ENCODE measurements at places on chromosomes 1 and 21.
A peak's percentile ranks its signal among the peaks of the same experiment; 100 is the strongest.

GRCh38 chr1:165153182-165153581 is 203.3 kb downstream of the LMX1A start:
- DNase-seq = no peak

DNA sequence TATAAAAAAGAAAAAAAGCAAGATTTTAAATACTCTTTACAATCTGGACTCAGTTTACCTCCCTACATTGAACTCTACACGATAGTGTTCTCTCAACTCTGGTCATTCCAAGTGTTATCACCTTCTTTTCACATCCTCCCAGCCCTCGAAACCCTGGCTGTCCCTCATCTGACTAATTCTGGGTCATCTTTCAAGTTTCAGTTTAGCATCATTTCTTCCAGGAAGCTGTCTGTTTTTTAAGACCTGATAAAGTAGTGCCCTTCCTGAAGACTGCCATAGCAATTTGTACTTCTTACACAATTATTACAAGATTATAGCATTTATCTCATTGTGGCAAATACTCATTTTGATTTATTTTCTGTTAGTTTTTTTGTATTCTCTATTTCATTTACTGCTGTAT is 1.2 kb downstream of the ALG14 start:
- no peak for DNase-seq

DNA sequence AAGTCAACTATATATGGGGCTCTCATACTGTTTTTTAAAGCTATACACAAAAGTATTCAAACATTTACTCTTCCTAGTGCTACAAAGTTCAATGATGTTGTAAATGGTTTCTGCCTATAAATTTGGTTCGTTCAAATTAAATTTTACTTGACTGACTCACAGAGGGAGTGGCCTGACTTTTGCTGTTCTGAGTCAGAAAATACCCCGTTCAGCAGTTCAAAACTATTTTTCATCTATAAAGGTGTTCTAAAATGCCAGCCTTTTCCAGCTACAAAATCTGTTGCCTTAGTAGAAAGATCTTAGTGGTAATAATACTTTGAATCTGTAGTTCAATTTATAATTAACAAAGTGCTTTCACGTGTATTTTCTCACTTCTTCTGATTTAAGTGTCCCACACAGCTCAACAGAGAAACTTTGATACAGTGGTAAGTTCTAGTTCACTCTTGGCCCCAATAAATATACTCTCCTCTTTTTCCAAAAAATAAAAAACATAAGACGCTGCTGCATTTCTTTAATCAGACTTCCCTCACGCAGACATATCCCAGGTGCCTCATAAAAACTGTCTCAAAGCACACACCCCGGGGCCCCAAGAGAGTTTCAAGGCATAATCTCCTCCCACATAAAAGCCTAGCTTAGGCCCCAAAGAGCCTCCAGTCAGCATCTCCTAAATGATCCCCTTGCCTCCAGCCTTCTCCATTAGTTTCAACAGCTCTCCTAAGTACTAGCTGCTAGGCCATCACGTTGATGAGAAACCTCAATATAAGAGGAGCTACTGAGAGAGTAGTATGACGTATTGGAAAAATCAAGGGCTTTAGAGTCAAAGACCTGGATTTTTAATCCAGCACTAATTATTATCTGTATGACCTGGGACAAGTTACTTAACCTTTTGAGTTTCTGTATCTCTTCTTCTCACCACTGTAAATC is 3.2 kb downstream of the PTP4A2 start:
- no peak for DNase-seq

DNA sequence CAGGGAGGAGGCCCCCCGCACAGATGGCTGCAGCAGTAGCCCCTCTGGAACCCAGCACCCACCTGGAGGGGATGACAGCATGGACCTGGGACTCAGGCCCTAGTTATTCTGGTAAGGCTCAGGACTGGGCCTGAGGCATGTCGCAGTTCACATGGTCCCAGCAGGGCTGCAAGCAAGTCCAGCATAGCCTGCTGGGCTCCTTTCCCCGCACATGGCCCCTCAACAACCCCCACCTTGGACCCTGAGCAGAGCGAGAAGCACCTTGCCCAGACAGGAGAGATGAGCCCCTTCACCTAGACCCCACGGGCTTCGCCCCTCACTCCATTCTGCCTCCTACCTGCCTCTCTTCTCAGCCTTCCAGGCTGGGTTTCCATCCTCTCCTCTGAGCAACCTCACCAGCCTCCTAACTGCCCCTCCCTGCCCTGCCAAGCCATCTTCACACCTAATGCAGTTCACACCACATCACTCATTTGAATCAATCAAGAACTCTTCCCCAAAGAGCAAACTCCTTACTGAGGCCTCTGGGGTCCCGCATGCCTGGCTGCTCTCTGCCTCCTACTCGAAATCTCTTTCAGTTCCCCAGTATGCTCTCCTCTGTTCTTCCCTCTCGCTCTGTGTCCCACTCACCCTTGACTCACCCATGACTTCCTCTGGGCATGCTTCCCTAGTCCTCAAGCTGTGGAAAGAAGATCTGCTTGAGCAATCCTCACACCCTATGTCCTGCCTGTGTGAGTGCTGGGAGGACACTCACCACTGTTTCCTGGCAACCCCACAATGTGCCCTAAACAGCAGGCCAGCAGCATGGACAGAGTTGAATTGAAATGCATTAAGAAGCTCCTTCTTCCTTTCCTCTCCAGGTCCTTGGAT is 9.4 kb upstream of the THEMIS2 start:
- peak; percentile 83 for DNase-seq

- peak; percentile 91 for DNase-seq
Observed at GRCh38 chr1:110412576-110412975, 5.1 kb upstream of the LAMTOR5 start.

DNA sequence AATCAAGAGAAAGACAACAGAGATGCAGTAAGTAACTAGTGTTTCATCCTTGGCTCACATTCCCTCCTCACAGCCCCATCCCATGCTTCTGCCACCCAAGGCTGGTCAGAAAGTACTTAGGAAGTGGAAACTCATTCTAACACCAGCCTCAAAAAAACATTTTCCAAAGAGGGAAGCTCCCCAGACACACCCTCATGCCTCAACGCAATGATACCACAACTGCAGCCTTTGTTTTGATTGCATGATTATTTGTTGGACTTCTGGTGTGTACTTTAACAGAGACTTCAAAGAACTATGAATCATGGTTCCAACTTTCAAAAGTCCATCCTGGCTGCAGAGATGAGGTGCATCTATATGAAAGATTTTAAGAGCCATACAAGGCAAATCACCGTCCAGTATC is 45.2 kb upstream of the KCNA3 start:
- no peak for DNase-seq
